ENCODE measurements at places on chromosomes 11 and 22. TPM values are rescaled to one million over a fixed set of nuclear protein-coding genes. Genes with fewer than 3 reads are reported as not detected.

DNA sequence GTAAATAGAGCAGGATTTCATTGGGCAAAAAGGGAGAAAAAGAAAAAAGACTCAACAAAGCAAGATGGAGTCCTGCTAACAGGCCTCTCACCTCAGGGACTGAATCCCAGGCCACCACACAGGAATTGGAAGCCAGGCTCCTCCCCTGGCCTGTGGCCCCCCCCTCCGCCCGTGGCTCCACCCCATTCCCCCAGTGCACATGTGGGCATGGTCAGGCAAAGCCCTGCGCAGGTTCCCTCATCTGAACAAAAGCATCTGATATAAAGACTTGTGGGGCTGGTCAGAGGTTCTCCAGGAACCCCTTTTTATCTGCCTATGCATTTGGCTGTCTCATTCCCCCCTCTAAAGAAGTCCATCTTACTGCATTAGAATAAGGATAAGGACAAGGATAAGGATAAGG is 46.0 kb upstream of the PAK1 start:
- no peak overlapping the region for H3K4me3 ChIP-seq
- H3K27me3 ChIP-seq: no peaks in the 10 kb centered on the region
- H3K4me1 ChIP-seq: no peaks in the 10 kb centered on the region
- no peaks in the 10 kb centered on the region for H3K36me3 ChIP-seq
- no peak overlapping the region for H3K27ac ChIP-seq

GRCh38 chr22:36954251-36955014 is 41.0 kb downstream of the CSF2RB start:
- no peak overlapping the region for H3K27ac ChIP-seq
- H3K36me3 ChIP-seq: no peaks in the 10 kb centered on the region
- no peaks in the 10 kb centered on the region for H3K27me3 ChIP-seq
- DNase-seq: no peak

GRCh38 chr11:128095466-128095981 is 491.8 kb downstream of the ETS1 start:
- H3K4me3 ChIP-seq: no peak overlapping the region
- no peak for DNase-seq
- no peaks in the 10 kb centered on the region for H3K36me3 ChIP-seq
- no peaks in the 10 kb centered on the region for H3K27me3 ChIP-seq

The TSKU gene
- polyA plus RNA-seq: 11.8 TPM

GRCh38 chr11:31816468-31817053 is 5.4 kb upstream of the PAX6 start:
- no peak for DNase-seq
- peaks cover 12% of the 10 kb centered on the region for H3K4me1 ChIP-seq
- H3K36me3 ChIP-seq: no peaks in the 10 kb centered on the region
- no peak overlapping the region for H3K4me3 ChIP-seq

The BLID gene
- polyA plus RNA-seq: not detected

The APOBEC3B gene
- polyA plus RNA-seq: 9.2 TPM

- peaks cover 51% of the 10 kb centered on the region for H3K4me1 ChIP-seq
- H3K36me3 ChIP-seq: no peaks in the 10 kb centered on the region
- DNase-seq: peak; percentile 82
- H3K27me3 ChIP-seq: no peaks in the 10 kb centered on the region
- peak overlapping the region; percentile 32 for H3K27ac ChIP-seq
- H3K4me3 ChIP-seq: no peak overlapping the region
Measured at GRCh38 chr22:38760477-38761201, 4.8 kb upstream of the SUN2 start.

The SLC22A9 gene
- 0.02 TPM for polyA plus RNA-seq

Measured in thymus (tissue), 14 donors.